Stimulated activated CD4-positive, alpha-beta T cell treated with anti-CD3 and anti-CD28 coated beads, Interleukin-4, amount 100 ng/mL, for 1 hour (primary cell): ENCODE measurements at places on chromosomes 13 and 19.

- no peak for DNase-seq
Measured at GRCh38 chr19:13262450-13262849, 112.2 kb downstream of the IER2 start.

GRCh38 chr19:41939861-41940730 lies 11.8 kb upstream of the ERFL start:
- peak; percentile 61 for DNase-seq

DNA sequence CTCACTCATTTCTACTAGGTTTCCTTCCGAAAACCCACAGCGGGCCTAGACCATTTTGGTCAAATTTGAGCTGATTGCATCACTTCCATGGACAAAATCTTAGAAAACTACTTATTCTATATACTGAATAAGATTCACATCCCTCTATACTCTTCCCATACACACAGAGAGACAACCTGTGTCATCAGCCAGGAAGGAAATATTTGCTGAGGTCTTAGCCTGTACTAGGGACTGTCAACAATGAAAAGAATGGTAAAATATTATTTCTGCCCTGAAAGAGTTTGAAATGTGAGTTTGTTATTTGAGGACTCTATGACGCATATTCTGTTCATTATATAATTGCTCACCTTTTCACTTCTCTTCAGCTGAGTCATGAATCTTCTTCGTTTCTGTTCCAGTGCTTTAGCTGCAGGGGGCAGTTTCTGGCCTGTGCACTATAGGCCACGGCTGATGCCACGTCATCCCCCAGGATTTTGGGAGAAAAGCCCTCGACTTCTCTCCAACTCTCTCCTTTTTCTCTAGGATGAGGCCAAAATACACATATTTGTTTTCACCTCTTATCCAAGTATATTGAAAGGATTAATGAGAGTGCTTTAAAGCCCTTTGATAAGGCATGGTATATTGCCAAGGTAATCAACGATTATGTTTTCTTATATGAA lies 47.7 kb downstream of the GSX1 start:
- DNase-seq = no peak

DNA sequence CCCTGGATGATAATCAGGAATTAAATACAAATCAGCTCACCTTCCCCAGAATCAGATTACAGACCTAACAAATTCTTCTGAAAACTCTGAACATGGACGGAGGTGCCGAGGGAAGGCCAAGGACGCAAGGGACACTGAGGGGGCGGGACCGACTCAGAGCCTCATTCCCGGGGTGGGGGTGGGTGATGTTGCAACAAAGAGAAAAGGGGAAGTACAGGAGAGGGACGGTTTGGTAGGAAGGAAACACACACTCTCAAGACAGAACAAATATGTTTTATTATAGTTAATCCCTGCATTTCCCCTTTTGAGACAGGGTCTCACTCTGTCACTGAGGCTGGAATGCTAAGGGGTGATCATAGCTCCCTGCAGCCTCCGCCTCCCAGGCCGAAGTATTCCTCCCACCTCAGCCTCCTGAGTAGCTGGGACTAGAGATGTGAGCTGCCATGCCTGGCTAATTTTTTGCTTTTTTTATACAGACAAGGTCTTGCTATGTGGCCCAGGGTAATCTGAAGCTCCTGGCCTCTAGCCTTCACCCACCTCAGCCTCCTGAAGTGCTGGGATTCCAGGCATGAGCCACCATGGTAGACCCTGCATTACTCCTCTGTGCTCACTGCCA lies 786 bp upstream of the LILRA2 start:
- DNase-seq = no peak

- no peak for DNase-seq
Measured at GRCh38 chr13:112711528-112712265, 21.9 kb downstream of the ATP11A start.

GRCh38 chr19:53158119-53158656 lies 665 bp downstream of the ZNF347 start:
- peak; percentile 40 for DNase-seq

DNA sequence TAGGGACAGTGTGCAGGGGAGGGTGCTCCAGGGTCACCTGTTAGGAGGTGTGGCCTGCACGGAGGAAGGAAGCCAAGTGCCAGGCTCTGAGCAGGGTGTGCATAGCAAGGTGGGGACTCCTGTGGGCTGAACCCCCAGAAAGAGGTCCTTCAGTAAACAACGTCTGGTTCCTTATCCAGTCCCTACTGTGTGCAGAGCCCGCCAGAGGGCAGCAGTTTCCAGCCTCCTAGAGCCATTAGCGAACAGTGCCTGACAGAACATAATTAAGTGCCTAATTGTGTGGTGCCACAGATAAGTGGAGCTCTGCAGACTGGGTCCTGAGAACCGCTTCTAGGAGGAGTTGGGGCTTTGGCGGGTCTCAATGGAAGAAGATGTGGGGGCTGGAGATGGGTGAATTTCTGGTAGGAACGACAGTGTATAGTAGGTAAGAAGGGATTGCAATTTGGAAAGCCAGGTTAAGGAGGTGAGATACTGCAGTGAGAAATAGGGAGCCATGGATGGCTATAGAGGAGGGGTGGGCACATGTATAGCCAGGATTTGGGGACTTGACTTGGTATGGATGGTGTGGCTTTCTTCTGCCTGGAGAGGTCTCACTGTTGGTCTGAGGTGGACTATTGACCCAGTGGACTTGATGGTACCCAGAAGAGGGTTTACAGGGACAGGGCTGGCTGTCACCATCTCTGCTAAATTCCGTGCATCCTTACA lies 323.1 kb downstream of the ZNF536 start:
- no peak for DNase-seq

DNA sequence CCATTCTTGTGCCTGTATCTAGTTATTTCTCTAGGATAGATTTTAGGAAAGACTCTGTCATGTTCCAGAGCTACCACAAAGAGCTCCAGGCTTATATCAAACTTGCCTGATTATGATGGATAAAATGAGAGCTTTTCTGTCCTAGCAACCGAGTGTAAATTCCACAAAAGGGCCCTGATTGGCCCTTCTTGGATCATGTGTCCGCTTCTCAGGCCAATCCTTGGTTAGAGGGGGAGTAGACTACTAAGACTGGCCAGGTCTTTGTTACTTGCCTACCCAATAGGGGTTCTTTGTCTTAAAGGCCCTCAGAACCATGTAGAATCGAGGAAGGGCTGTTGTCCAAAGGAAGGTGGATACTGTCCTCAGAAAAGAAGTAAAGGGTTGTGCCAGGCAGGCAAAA lies 2.4 kb downstream of the DHX34 start:
- no peak for DNase-seq

GRCh38 chr13:104553186-104553585 lies 1487.0 kb upstream of the SLC10A2 start:
- no peak for DNase-seq

DNA sequence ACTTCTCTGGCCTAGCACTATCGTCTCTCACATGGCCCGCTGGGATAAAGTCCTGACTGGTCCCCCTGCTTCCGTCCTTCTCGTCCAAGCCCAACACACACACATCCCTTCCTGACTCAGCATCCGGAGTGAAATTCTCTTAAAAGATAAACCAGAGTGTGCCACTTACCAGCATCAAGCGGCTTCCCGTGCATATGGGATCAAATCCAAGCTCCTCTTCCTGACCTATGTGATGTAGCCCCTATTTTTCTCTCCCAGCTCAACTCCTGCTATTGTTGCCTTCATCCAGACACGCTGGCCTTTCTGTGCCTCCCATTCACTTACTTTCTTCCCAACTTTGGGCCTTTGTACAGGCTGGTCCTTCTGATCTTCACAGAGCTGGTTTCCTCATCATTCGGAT lies 530.4 kb downstream of the DIAPH3 start:
- no peak for DNase-seq

DNA sequence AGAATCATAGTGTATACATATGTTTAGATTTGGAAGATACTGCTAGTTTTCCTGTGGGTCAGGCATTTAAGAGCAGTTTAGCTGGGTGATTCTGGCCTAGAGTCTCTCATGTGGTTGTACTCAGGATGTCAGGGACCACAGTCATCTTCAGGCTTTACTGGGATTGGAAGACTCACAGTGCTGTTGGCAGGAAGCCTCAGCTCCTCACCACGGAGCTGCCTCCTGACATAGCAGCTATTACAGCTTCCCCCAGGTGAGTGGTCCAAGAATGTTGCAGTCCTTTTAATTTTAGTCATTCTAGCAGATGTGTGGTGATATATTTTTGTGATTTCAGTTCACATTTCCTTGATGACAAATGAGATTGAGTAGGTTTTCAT lies 16.9 kb upstream of the GPR18 start:
- DNase-seq = no peak

- no peak for DNase-seq
Measured at GRCh38 chr13:114025405-114025713, 51.5 kb upstream of the C13orf46 start.

- DNase-seq = peak; percentile 65
Measured at GRCh38 chr19:33771384-33772101, 25.1 kb upstream of the KCTD15 start.

DNA sequence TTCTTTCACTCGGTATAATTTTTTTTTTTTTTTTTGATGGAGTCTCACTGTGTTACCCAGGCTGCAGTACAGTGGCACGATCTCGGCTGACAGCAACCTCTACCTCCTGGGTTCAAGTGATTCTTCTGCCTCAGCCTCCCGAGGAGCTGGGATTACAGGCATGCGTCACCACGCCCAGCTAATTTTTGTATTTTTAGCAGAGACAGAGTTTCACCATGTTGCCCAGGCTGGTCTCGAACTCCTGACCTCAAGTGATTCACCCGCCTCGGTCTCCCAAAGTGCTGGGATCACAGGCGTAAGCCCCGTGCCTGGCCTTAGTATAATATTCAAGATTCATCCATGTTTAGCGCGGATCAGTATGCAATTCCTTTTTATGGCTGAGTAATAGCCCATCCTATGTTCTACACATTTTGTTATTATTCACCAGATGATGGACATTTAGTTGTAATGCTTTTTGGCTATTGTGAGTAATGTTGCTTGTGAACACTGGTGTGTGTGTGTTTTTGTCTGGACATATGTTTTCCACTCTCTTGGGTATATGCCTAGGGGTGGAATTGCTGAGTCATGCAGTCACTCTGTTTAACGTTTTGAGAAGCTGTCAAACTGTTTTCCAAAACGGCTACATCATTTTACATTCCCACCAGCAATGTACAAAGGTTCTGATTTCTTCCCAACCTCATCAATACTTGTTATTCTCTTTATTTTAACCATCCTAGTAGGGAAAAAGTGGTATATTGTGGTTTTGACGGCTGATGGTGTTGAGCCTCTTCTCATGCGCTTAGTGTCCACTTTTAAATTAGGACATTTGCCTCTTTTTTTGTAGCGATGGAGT lies 22.9 kb downstream of the PLEKHF1 start:
- DNase-seq = no peak

- DNase-seq = no peak
Measured at GRCh38 chr13:60756306-60756705, 359.3 kb downstream of the TDRD3 start.

DNA sequence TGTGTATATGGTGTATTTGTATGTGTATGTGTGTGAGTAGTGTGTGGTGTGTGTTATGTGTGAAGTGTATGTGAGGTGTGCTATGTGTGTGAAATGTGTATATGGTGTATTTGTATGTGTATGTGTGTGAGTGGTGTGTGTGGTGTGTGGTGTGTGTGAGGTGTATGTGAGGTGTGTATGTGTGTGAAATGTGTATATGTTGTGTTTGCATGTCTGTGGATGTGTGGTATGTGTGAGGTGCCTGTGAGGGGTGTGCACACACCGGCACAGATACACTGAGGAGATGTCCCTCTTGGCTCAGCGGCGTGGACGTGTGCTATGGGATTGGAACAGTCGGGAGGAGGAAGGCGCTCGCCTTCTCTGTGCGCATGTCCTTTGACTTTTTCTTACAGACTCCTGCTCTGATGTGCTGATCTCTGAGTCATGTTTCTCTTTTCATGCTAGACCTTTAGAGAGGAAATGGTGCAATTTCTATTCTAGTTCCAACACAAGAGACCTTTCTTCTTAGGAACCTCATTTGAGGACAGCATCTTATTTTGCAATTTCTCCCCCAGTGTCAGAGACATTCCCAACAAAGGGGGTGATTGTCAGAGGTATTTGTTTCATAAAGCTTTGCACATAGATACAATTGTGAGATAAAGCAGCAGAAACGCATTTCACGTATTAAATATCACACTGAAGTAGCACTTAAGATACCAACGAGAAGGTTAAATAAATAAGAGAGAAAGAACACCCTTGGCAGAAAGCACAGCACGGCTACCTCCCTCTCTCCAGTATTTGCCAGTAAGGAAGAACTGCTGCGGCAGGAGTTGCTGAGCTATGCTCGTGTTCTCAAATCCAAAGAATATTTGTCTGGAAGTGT lies 11.3 kb upstream of the TNFRSF19 start:
- no peak for DNase-seq

GRCh38 chr13:40809471-40809870 lies 20.1 kb downstream of the SLC25A15 start:
- DNase-seq = no peak

GRCh38 chr13:32048816-32049215 lies 17.2 kb downstream of the FRY start:
- DNase-seq = no peak

- DNase-seq = peak; percentile 58
Measured at GRCh38 chr19:36009220-36009619, 607 bp upstream of the SYNE4 start.

- no peak for DNase-seq
Measured at GRCh38 chr19:46859637-46860124, 1.1 kb upstream of the ARHGAP35 start.

GRCh38 chr19:31408460-31409124 lies 59.4 kb upstream of the TSHZ3 start:
- no peak for DNase-seq

DNA sequence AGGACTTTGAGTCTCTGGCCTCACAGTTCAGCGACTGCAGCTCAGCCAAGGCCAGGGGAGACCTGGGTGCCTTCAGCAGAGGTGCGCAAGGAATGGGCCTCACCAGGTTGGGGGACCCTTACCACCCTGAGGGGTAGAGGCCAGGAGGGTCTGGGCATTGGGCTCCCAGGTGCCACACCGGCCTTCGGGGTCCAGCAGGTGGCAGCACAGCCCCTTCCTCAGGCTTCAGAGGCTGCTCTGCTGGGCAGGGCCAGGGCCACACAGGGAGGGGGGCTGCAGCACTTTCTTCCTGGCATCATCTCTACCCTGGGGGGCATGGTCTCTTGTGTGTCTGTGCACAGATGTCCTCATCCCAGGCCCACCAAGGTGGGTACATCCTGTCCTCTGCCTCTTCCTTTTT lies 12.9 kb downstream of the PIN1 start:
- DNase-seq = peak; percentile 45

- DNase-seq = no peak
Measured at GRCh38 chr13:86313421-86313820, 514.2 kb upstream of the SLITRK6 start.

DNA sequence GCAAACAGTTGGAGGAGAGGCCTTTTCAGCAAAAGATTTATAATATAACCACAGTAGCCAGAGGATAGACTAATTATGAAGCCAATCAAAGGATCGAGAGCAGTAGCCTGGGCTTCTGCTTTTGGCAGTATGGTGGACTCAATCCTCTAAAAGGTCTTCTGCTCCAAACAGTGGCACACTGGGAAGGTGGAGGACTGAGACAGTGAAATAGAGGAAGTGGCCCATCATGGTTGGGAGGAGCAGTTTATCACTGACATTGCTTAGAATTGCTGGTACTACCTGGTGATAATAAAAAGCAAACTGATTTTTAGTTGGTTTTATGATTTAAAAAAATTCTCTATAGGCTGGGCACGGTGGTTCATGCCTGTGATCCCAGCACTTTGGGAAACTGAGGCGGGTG lies 20.9 kb upstream of the PLAUR start:
- no peak for DNase-seq
